ENCODE measurements at places on chromosomes 3 and 15. TPM values are rescaled to one million over a fixed set of nuclear protein-coding genes. Genes with fewer than 3 reads are reported as not detected.

ROPN1 gene
- not detected for total RNA-seq

SLC28A2 gene
- 0.08 TPM for total RNA-seq

DNA sequence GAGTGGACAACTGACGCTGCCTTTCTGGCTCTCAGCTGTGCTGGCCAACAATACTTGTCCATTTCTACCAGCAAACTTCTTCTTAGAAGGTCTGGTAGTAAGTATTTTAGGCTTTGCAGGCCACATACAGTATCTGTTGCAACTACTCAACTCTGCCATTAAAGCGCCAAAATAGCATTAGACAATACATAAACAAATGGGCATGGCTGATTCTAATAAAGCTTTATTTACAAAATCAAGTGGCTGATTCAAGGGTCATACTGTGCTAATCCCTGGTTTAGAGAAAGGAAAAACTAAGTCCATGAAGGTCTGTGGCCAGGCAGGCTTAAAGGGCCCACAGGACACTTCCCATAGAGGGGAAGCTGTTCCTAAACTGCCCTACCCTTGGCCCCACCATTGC lies 26.3 kb upstream of the TPM1 start:
- no peak for DNase-seq

- DNase-seq = no peak
These were observed 961.6 kb downstream of the MCTP2 start for GRCh38 chr15:95192923-95193322.

GRCh38 chr15:46714950-46715349 lies 1002.4 kb upstream of the SEMA6D start:
- no peak for DNase-seq

DNA sequence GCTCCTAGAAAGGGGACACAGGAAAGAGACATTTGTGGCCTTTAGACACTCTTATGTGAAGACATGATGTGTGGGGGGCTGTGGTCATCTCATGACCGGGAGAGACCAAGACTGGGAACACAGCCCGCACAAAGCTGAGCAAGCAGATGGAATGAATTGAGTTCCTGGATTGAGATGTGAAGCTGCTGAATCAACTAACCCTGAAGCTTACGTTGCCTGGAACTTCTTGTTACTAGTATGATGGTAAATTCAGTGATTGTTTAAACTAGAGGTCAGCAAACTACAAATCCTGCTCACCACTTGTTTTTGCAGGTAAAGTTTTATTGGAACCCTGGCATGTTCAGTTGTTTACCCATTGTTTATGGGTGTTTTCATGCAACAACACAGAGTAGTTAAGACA lies 83.4 kb upstream of the BHLHE40 start:
- no peak for DNase-seq

- no peak for DNase-seq
These were observed 114.7 kb upstream of the TPM1 start for GRCh38 chr15:62927836-62928235.

GRCh38 chr3:150729682-150730360 lies 26.1 kb upstream of the ERICH6 start:
- no peak for DNase-seq

DNA sequence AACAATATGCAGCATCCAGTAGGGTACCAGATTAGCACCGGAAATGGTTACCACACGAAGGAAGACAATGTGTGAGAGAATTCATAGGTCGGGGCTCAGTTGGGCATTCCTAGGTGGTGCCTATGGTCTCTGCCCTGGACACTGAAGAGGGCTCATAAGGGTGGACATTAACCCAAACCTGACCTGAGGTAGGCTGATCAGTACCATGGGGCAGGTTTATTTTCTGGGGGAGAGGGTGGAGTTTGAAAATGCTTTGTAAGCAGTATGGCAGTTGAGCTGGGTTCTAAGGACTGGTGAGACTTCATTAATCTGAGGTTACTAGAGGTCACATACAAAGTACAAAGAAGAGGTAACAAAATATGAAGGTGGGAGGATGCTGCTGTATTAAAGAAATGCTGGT lies 68.4 kb downstream of the RPL22L1 start:
- DNase-seq = no peak

Measured in HepG2 (cell line).